Neural crest cell (in vitro differentiated cells): ENCODE measurements at places on chromosomes 12 and 14. TPM values are rescaled to one million over a fixed set of nuclear protein-coding genes. Genes with fewer than 3 reads are reported as not detected.

The CCDC184 gene
- 12.6 and 12.8 TPM in 2 replicates for total RNA-seq

The PPM1H gene
- total RNA-seq, result 3.5 and 3.7 TPM in 2 replicates

The OASL gene
- not detected in 2 replicates for total RNA-seq

The A2M gene
- total RNA-seq, result 66.4 and 76.7 TPM in 2 replicates

GRCh38 chr12:18158774-18159557 lies 69.0 kb upstream of the RERGL start:
- DNase-seq, result peak; percentile 39

DNA sequence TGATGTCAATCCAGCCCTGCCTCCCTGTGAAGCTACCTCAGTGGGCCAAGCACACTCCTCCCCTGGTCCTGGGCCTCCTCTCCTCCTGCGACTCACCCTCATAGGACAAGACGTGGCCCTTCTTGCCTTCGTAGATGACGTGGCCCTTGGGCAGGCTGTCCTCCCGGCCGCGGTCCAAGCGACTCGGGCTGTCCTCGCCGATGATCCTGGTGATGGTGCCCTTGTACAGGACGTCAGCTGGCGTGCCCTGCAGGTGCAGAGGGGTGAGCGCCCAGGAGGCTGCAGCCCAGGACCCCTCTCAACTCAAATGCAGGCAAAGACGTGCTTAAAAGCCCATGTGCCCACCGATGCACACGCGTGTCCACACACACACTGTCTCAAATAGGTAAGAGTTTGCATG lies 55.6 kb downstream of the RFLNA start:
- no peak for DNase-seq

DNA sequence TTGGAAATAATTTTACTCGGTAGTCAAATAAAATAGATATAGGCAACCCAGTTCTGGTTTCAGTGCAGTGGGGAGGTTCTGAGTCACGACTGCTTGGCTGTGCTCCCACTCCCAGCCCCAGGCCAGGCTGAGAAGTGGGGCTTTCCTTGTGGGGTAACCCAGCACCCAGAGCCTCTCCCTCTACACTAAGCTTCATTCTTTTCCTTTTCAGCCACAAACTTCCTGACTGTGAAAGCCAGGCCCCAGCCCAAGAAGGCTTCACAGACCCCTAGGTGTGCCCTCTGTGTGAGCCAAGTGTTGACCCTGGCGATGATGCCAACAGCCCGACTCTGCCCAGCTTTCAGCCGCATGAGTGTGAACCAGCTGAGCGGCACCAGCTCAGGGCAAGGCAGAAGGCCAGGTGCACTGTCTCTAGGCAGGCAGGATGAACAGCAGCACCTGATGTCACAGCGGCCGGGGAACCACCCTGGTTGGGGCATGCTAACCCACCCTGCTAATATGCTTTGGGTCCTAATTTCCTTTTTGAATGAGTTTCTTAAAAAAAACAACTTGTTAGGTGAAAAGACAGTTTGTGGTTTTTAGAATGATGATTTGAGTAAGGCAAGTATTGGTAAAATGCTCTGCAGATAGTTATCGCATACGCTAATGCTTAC lies 42.2 kb upstream of the ATP23 start:
- no peak for DNase-seq

GRCh38 chr14:77024171-77024691 lies 4.3 kb downstream of the IRF2BPL start:
- DNase-seq, result no peak
